ENCODE measurements at places on chromosomes 13 and 19.

- peak; percentile 42 for DNase-seq
- no peaks in the 10 kb centered on the region for H3K27me3 ChIP-seq
- peak overlapping the region; percentile 78 for H3K4me3 ChIP-seq
- no peaks in the 10 kb centered on the region for H3K36me3 ChIP-seq
- peaks cover 15% of the 10 kb centered on the region for H3K4me1 ChIP-seq
- peak overlapping the region; percentile 74 for H3K27ac ChIP-seq
Observed at GRCh38 chr19:2455851-2456570, 748 bp downstream of the LMNB2 start.

DNA sequence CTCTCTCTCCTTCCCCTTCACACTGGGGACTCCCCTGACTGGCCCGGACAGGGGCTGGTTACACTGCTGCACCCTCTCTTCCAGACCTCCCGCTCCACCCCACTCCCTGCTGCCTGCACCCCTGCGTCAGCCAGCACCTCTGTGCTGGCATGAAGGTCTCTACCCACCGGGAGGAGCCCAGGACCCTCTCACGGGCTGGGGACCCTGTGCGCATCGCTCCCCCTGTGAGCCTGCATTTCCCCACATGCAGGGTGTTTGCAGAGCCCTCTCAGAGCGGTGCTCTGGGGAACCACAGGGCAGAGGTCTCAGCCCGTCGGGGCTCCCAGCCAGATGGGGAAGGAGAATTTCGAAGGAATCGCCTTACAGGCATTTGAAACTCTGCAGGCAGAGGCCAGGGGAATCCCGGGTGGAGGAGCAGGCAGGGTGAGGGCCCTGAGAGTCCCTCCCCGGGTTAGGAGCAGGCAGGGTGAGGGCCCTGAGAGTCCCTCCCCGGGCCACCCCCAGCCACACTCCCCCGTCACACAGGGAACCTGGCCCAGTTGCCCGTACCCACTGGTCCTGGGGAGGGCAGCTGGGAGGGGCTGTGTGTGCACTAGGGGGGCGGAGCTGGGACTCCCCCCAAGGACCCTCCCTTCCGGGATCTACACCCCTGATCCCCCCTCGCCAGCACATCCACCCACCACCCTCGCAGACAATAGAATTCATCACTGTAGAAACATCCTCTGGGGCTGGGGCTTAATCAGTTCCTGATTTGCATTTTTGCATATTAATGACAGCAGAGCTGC lies 16.3 kb upstream of the TCF3 start:
- peaks cover 9% of the 10 kb centered on the region for H3K4me1 ChIP-seq
- DNase-seq: peak; percentile 11
- no peaks in the 10 kb centered on the region for H3K36me3 ChIP-seq
- H3K27ac ChIP-seq: no peak overlapping the region
- H3K27me3 ChIP-seq: peaks cover 37% of the 10 kb centered on the region

DNA sequence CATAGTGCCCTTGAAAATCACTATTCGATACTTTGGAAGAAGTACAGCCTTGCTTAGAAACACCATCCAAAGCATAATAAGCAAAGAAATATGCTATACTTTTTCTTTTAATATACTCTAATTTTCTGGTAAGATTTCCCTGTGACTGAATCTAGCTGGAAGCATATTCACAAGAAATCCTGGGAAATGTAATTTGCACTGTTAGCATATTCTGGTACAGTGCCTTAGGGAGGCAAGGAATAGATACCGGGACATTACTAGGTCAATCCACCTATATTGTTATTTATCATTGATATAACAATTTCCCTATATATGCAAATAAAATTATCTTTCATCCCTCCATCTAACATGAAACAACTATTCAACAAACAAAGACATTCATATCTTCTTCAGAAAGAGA lies 1131.3 kb upstream of the PRR20A start:
- no peaks in the 10 kb centered on the region for H3K27me3 ChIP-seq
- no peaks in the 10 kb centered on the region for H3K4me1 ChIP-seq
- no peak overlapping the region for H3K27ac ChIP-seq
- no peaks in the 10 kb centered on the region for H3K36me3 ChIP-seq
- no peak overlapping the region for H3K4me3 ChIP-seq
- DNase-seq: no peak

DNA sequence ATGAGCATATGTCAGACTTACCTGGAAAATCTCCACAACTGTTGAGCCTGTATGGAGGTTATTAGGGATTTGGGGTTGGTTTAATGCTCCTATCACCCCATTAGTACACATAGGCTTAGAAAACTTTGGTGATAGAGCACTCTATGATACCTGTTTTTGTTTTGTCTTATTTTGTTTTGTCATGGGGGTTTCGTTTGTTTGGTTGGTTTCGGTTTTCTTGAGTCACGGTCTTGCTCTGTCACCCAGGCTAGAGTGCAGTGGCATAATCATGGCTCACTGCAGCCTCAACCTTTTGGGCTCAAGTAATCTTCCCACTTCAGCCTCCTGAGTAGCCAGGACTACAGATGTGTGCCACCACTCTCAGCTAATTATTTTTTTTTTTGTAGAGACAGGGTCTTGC lies 70.0 kb downstream of the MZT1 start:
- no peak overlapping the region for H3K4me3 ChIP-seq
- H3K36me3 ChIP-seq: no peaks in the 10 kb centered on the region
- H3K27me3 ChIP-seq: peaks cover 2% of the 10 kb centered on the region

DNA sequence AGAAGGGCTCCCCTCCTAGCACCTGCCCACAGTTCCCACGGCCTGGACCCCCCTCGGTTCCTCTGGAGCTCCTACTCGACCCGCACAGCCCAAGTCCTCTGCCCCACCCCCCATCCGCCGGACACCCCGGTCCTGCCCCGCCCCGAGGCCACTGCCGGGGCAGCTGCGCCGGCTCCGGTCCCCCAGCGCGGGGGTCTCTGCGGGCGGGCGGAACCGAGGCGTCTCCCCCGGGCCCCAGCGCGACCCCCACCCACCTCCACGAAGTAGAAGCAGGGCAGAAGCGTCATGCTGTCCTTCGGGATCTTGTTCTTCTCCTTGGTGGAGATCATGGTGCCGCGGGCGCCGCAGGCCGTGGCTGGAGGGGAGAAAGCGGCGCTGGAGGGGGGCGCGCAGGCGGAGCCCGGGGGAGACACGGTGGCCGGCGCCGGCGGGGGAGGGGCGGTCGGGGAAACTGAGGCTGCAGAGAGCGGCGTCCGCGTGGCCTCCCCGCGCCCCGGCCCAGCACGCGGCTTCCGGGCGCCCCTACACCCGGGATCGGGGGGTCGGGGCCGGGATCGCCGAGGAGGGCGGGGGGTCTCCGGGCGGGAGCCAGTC lies 427 bp downstream of the PLPPR3 start:
- no peak overlapping the region for H3K27ac ChIP-seq
- no peak for DNase-seq
- no peaks in the 10 kb centered on the region for H3K4me1 ChIP-seq
- H3K27me3 ChIP-seq: peaks cover 6% of the 10 kb centered on the region
- no peaks in the 10 kb centered on the region for H3K36me3 ChIP-seq

DNA sequence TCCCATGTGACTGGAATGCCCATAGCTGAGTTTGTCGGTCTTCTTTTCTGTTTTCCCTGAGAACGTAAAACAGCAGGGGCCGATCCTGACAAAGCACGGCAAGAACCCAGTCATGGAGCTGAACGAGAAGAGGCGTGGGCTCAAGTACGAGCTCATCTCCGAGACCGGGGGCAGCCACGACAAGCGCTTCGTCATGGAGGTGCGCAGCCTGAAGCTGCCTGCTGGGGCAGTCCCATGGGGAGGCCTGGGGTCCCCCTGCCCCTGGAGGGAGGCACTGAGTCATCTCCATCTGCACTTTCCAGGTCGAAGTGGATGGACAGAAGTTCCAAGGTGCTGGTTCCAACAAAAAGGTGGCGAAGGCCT lies 18.2 kb upstream of the QTRT1 start:
- no peaks in the 10 kb centered on the region for H3K4me1 ChIP-seq
- no peak overlapping the region for H3K27ac ChIP-seq
- no peak for DNase-seq
- peaks cover 85% of the 10 kb centered on the region for H3K36me3 ChIP-seq
- H3K4me3 ChIP-seq: no peak overlapping the region

DNA sequence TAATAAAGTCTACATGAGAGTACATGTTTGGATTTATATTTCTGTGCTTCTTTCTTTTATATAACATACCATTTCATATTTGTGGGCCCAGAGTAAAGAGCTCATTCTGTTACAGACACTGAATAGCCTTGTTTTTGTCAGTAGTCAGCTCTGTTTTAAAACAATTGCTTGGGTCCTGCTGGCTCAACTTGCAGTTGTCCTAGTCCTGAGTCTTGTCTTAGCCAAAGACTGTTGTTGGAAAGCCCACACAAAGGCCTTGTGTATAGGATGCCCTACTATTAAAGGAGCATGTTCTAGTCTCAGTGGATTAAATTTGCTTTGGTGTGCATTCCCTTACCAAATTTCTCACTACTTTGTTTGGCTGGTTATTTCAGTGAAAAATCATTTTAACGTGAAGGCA lies 3.8 kb upstream of the KCNRG start:
- DNase-seq: no peak
- H3K27me3 ChIP-seq: no peaks in the 10 kb centered on the region
- no peak overlapping the region for H3K27ac ChIP-seq
- H3K4me1 ChIP-seq: no peaks in the 10 kb centered on the region

Measured in CD8-positive, alpha-beta memory T cell (primary cell).